ENCODE measurements at places on chromosomes 3 and 15. TPM values are rescaled to one million over a fixed set of nuclear protein-coding genes. Genes with fewer than 3 reads are reported as not detected.

DNA sequence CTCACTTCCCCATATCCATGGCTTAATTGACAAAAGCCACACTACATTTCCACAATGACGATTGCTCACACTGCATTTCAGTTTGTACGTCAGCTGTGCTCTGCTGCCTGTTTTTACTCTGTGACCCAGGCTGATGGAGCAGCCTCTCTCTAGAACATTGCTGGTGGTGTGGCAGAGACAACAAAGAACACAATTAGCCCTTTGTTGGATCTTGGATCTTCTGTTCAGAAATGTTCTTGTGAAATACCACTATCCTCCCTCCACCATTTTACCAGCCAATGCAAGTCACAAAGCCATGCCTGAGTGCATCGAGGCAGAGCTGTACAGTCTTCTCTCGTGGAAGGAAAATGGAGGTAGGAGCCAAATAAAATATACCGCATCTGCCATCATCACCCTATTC is 56.9 kb upstream of the TBC1D5 start:
- DNase-seq = no peak

GRCh38 chr3:122975163-122975923 is 52.2 kb downstream of the SEMA5B start:
- no peak for DNase-seq

DNA sequence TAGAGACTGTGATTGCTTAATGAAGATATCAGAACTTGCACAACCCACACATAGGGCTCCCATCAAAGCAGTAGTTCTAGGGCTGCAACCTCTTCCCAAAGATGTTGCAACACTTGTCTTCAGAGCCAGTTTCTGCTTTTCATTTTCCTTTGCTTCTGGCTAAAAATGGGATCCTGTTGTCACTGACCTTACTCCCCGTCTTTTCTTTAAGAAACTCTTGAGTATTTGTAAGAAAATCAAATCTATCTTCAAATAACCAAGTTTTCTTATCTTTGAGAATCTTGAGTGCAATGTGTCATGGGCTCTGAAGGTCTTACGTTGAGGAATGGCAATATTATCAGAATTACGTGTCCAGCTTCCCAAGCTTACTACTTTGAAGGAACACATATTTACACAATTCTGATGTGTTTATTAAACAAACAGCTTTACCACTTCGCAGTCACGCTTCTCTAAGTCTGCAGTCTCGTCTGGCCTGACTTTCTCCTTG is 24.1 kb downstream of the CACNA1D start:
- no peak for DNase-seq

DNA sequence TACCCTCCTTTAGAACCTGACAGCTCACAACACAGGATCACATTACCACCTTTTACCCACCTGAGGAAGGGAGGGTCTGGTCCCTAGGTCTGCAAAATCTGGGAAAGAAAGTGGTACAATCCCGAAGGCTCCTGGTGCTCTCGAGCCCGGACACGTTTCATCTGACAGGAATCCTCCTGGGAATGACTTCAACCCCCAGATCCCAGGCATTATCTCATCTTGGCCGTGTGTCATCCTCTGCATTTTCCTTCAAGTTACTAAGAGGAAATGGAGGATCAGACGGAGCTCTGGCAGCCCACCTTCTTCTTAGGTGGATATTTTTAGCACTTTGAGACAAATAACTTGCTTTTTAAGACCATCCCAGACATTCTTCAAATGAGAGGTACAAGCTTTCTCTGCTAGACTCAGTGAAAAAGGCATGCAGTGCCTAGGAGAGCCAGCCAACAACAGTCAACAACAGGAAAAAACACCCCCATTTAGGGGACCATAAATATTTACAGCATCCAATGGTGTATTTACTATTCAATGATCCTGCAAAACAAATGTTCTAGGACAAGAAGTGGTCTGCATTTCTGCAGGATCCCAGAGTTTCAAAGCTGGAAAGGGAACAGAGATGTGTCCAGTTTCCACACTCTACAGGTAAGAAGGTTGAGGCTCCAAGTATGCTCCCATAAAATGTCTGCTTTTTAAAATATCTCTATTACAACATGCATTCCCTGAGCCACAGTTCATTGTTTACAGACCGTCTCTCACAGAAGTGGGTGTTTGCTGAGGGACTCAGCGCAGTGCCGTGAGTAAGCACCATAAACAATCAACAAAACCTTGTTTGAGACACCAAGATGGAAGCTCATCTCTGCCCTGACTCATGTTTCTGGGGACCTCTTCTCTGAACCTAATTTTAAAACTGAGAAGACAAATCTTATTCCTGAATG is 38.3 kb upstream of the ARHGEF3 start:
- no peak for DNase-seq

DNA sequence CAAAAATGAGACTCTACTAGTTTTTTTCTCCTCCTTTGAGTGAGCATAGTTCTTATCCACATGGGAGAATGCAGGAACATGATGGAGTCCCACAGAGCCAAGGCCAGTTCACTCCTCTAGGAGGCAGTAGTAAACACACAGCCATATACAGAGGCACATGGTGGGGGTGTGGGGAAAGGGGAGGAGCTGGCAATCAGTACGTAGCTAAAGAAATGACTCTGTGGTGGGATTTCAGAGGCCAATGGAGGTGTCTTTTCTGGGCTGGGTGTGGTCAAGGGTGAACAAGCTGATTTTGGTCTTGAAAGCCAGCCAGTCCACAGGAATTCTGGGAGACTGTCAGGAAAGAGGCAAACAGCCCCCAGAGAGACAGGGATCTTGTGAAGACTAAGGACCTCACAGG is 6.6 kb upstream of the RAB11A start:
- no peak for DNase-seq

DNA sequence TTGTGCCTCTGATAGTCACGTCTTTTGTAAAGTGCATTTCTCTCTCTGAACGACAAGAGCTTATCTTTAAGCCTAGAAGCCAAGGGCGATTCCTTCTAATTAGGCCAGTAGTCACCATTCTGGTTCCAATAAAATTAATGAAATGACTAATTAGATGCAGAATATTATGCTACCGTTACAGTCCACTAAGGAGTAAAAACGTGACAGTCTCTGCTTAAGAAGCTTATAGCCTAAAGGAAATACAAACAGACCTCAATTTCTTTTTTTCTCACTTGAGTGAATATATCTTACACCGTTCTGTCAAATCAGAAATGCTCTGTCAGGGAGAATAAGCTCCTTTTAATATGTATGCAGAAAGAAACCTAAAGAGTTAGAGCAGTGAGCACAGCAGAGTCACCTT is 236.1 kb downstream of the CD47 start:
- no peak for DNase-seq

DNA sequence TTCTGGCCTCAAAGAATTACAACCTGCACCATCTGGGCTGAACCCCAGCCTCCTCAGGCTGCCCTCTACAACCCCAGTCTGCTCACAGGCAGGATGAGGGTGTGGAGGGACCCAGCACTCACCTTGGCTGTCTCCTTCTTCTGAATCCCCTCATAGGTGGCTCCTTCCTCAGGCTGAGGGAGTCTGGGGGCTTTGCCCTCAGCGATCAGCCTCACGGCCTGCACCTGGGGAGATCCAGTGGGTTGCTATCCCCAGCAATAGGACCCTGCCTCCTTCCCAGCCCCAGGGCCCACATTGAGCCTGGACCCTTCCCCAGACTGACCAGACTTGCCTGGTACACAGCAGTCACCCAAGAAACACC is 25.1 kb downstream of the ALDH1L1 start:
- no peak for DNase-seq

DNA sequence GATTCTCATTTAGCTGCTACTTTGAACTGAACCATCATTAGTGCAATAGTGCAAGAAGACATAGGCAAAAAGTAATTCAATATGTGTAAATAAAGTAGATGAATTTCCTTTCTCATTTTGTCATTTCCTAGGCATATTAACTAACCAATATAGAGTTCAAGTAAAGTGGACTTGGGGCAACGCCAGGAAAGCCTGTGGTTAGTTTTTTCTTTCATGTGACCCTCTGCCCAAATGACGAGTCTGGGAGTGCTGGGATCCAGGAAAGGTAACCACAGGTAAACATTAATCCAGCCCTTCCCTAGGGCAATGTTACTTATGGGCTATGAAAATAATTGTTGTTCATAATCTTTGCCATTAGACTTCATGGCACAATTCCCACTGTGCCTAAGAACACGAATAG is 181.0 kb downstream of the VPS13C start:
- no peak for DNase-seq

The CCR4 gene
- polyA plus RNA-seq = 0.35 TPM

The ROPN1 gene
- not detected for polyA plus RNA-seq

The IGF2BP2 gene
- 86.8 TPM for polyA plus RNA-seq

Data from right renal cortex interstitium (tissue), 3 donors.